ENCODE measurements at places on chromosomes 7 and 10. TPM values are rescaled to one million over a fixed set of nuclear protein-coding genes. Genes with fewer than 3 reads are reported as not detected.

GRCh38 chr10:77478247-77478961 lies 159.2 kb downstream of the KCNMA1 start:
- DNase-seq, result no peak

- DNase-seq, result no peak
Observed at GRCh38 chr7:64618785-64619456, 47.0 kb upstream of the ZNF107 start.

DNA sequence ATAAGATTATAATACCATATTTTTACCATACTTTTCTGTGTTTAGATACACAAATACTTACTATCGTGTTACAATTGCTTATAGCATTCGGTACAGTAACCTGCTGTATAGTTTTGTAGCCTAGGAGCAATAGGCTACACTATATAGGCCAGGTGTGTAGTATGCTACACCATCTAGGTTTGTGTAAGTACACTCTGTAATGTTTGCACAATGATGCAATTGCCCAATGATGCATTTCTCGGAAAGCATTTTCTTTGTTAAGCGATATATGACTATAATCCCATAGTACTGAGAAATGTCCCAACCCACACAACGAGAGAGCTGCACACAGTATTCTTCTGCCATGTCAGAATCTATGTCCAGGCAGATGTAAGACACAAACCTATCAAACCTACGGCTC lies 160.0 kb downstream of the NEBL start:
- no peak for DNase-seq

GRCh38 chr10:129131457-129132132 lies 335.4 kb upstream of the MGMT start:
- no peak for DNase-seq

DNA sequence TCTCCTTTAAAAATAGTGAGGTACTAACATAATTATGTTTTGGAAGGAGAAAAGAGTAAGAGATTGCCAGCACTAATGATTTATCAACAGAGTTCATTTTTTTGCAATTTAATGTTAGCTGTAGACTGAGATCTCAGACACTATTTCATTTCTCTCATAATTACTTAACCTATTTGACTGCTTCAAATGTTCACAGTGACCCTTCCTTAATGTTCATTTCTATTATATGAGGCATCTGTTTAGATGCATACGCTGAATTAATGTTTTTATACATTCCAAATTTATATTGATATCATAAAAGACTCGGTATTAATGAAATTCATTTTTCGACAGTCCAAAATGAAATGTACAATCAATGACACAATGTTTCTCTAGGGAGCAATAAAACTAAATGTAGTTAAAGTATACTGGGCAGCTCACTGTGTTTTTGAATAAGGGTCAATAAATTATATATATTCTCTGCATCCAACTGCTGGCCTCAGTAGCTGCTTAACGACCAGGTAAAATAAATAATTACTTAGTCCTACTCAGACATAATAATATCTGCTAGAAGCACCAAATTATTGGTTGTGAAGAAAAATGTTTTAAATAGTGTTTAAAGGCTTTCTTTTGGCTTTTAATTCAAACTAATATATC lies 373.4 kb downstream of the MAGI2 start:
- DNase-seq, result no peak

GRCh38 chr7:28732071-28732869 lies 225.9 kb downstream of the TRIL start:
- no peak for DNase-seq

- DNase-seq, result peak; percentile 56
Observed at GRCh38 chr10:451021-451471, 238.4 kb downstream of the DIP2C start.

DNA sequence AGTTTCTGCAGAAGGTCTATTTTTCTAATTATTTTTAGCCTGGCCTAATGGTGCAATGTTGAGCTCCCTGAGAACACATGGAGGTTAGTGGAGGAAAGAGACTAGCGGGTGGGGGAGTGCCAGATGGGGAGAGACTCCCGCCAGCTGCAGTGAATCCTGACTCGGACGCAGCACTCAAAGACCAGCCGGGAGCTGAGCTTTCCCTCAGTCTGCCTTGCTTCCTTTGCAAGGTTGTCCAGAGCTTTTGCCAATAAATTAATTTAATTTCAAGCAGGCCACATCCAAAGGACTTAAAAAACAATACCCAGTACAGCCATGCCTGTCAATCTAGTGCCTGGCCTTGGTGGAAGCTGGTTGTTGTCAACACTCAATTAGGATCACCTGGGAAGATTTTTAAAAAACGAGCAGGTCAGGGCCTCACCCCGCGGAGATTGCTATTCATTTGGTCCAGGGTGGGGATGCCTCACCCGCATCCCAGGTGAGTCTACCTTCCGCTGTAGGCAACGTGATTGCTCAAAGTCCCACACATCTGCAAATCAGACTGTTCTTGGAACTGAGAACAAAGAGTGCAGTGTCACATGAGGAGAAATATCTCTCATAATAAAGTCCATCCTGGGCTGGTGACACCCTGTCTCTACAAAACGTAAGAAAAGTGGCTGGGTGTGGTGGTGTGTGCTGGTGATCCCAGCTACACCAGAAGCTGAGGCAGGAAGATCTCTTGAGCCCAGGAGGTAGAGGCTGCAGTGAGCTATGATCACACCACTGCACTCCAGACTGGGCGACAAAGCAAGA lies 4.0 kb downstream of the CLRN3 start:
- no peak for DNase-seq

GRCh38 chr10:125116652-125117310 lies 43.6 kb downstream of the CTBP2 start:
- no peak for DNase-seq

DNA sequence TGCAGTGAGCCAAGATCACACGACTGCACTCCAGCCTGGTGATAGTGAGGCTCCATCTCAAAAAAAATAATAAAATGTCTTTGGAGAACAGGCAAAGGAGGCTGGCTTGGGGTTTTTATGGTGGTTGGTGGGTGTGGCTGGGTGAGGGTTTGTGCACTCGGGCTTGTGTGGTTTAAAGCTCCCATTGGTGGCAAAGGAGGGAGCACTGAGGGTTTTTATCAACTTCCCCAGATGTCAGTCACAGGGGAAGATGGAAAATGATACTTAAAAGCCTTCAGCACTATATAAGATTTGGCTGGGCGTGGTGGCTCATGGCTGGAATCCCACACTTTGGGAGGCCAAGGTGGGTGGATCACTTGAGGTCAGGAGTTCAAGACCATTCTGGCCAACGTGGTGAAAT lies 16.3 kb upstream of the RNF216 start:
- no peak for DNase-seq

- no peak for DNase-seq
Observed at GRCh38 chr10:33215635-33216034, 118.8 kb downstream of the NRP1 start.

DNA sequence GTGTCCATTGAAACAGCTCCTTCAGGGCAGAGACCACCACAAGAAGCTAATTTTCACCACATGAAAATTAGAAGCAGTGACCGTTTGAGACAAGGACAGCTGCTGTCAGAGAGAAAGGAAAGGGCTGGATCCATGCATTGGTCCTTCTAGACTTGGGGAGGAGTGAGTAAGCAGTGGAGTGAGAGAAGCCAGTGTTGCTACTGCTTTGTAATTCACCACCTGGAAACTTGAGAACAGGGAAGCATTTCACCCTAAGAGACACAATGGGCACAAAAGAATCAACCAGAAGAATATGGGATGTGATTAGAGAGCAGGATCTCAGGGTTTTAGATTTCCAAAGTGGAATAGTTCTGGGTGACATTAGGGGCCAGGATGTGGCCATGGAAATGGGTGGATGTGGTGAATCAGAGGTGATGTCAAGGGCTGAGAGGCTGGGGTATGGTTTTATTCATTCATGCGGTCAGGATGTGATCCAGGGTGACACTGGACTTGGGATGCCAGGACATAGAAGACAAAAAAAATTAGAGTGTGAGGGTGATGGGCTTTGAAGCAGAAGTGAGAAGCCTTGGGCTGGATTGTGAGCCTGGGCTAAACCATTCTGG lies 61.6 kb downstream of the DENND11 start:
- DNase-seq, result no peak

DNA sequence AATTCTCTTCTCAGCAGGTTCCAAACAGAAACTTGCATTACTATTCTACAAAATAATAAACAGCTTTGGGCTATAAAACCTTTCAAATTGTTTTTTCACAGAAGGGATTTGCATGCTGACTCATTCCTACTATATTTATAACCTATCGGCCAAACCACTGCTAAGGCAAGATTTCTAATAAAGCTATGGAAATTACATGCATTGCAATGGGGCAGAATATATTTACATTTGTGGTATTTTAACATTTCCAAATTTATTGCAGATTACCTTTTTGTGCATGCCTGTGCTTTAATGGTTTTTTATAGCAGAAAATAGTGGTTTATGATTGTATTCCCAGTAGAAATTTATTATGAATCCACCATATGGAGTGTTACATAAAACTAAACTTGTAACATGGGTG lies 69.0 kb upstream of the NPVF start:
- DNase-seq, result no peak

DNA sequence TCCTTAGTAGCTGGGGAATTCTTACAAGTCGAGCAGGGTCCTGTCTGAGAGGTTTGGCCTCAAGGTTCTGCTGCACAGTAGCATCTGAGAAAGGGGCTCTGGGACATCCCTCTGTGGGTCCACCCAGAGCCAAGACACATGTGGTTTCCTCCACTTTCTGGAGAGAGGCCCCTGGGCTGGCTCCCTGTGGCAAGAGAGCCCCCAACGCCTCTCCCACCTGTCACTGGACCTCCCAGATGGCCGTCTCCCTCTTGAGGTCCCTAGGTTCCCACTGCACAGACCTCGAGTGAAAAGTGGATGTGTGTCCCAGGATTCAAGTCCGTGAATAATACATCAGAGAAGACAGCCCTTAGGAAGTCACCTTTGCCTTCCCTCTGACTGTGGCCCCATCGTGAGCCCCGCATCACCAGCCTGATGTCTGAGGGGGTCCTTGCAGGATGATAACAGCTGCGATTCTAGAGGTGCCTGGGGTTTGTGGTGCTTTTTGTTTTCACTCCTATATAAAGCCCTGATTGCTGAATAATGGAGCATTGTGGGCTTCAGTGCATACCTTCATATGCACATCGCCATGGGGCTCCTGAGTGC lies 319.0 kb downstream of the GLRX3 start:
- DNase-seq, result no peak

DNA sequence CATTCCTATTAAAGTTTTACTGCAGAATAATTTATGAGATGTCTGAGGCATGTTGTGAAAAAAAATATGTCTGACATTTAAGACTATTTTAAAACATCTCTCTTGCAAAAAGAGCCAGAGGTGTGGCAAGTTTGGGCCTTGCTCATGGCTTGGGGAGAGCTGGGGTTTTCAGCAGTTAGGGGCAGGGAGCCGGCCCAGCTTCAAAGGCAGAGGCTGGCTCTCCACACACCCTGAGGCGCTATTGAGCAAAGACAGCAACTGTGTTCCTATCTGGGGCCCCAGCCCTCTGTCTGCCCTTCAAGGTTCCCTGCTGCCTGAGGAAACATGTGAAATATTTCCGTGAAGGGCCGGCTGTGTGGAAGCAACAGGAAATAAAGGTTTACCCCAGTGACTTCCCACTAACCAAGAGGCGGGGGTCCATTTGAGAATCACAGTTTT lies 94.0 kb downstream of the SORBS1 start:
- no peak for DNase-seq

DNA sequence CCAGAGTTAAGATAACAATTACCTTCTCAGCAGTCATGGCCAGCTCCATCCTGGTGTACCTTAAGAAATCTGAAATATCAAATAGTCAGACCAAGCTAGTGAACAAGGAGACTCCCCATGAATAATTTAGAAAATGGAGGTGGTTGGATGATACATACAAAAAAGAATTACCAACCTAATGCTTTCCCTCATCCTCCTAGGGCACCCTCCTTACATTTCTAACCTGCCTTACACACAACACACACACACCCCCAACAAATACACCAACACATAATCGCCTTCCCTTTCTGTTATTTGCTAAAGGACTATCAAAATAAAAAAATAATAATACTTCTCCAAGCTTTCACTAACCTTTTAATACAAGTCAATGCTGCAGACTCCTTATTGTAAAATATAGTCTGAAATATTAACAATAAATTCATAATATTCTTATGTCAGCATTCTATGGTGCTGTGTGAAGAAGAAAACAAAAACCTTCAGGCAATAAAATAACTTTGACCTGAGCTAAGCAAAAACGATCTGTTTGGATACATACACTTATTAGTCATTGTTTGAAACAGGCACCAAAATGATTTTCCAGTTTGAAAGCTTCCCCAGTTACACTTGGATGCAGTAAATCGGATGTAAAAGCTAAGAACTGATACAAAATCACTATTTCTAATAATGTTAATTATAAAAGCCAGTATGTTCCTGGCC lies 3.4 kb downstream of the TWIST1 start:
- DNase-seq, result no peak

GRCh38 chr10:91983416-91983815 lies 59.8 kb downstream of the BTAF1 start:
- DNase-seq, result no peak

The ING3 gene
- total RNA-seq, result 22.2 TPM

The AQP1 gene
- total RNA-seq, result not detected

The UCMA gene
- total RNA-seq, result not detected

The CYP3A5 gene
- not detected for total RNA-seq

The FZD8 gene
- 0.14 TPM for total RNA-seq

Data from activated naive CD4-positive, alpha-beta T cell treated with anti-CD3 and anti-CD28 coated beads, Interleukin-2, amount 50 U/mL, for 72 hours (primary cell).